ENCODE measurements at places on chromosomes 3 and 15.

- no peak for DNase-seq
Measured at GRCh38 chr3:20250314-20250713, 64.3 kb upstream of the SGO1 start.

DNA sequence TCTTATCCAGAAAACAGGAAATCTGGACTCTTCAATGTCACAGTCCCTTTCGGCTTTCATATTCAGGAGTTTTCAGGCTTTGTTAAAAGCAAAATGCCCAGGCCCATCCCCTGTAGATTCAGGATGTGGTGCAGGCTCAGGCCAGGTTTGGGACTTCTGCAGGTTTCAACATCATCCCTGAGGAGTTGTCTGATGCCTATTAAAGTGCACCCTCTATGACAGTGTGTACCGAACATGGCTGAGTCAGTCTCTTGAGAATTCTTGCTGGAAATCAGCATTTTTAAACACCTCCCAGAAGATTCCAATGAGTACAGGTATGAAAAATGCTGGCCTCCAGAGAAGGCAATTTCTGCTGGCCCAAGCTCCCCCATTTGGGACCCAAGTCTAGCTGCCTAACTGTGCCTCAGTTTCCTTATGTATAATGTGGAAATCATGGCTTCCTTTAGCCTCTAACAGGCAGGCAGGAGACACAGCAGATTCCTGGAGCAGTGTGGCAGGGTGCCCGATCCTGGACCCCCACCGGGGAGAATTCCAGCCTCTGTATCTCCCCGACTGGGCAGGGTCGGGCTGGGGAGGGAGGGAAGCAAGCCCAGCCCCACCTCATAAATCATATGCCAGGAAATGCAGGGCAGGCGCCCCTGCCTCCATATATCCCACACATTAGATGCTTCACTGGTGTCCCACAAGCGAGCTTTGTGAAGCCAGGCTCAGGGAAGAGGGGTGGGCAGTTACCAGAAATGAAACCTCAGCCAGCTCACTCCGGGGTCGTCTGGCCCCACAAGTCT, 44.4 kb upstream of the SLC6A11 start:
- no peak for DNase-seq

- no peak for DNase-seq
Measured at GRCh38 chr3:185207931-185208746, 45.7 kb downstream of the EHHADH start.

- no peak for DNase-seq
Measured at GRCh38 chr3:39278616-39278935, 1.3 kb downstream of the CX3CR1 start.

DNA sequence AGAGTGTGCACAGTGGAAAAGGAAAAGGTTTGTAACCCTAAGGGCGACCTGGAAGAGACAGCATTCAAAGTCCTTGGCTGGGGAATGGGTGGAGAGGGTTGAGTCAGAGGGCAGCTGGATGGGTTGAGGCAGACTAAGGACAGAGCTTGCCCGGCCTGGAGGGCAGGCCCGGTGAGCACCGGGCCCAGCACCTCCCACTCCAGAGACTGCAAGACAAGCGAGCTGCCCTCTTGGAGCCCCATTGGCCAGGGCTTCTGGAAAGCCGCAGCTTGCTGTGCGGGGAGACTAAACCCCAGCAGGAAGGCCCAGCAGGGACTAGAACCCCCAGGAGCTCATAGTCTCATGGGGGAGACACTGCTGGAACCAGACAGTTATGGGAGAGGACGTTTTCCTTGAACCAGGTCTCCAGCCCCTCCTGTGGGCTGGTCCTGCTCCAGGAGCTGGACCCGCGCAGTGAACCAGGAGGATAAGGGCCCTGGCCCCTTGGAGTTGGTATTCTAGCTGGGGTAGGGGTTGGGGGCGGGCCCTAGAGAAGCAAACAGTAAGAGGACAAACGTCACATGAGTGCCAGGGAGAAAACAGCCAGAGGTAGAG, 59.1 kb downstream of the RGMA start:
- no peak for DNase-seq

- DNase-seq = no peak
Measured at GRCh38 chr3:11610700-11611275, 32.9 kb downstream of the VGLL4 start.

GRCh38 chr15:76328958-76329357, 7.6 kb upstream of the ISL2 start:
- DNase-seq = no peak

DNA sequence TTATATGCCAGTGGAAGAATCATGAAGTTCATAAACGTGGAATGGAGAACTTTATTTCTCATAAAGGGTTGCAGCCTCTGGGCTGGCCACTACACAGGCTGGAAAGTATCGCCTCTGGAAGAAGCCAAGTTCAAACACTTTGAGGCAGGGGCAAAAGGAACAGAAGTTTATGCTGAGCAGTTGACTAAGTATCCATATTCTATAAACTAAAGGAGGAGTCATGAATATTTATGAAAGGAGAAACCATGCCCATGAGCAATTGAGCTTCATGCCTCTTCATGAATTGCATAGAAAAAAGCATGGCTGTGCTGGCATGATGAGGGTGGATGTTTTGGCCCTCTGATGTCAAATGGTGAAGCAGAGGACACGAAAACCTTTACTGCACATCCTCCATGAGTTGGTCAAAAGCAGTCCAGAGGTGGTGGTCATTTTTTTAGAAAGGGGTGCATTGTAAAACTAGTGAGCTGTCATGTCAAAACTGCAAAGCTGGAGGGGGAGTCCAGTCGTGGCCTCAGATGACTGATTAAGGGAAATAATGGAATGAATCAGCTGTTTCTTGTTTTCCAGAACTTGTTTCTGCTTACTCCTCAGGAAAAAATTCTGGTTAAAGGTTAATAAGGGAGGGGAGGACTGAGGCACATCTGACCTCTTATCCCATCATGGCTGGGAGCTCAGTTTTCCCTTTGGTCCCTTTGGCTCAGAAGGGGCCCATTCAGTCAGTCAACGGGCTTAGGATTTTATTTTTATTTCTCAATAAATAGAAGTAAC, 276.7 kb downstream of the CHL1 start:
- no peak for DNase-seq

DNA sequence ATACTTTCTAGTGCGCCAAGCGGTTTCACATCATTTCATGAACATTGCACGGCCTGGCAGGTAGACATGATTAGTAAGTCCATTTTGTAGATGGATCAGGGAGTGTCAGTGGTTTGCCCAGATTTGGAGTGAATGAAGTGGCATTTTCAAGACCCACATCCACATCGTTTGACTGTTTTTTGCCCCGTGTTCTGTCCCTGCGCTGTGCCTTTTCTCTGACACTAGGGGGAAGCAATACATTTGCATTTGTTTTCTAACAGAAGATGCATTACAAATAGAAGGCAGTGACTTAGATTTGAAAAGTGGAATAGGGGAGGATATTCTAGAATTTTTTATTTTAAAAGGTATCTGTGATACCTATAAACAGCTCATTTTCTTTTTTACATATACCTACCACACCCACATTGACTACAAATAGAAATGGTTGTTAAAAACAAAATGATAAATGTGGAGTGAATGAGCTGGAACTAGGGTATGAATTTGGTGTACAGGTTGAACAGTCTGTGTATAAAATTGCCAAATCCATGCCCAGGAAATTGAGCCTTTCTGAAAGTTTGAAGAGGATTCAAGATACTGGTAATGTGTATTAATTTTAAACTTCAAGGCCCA, 98.0 kb downstream of the USP13 start:
- no peak for DNase-seq

DNA sequence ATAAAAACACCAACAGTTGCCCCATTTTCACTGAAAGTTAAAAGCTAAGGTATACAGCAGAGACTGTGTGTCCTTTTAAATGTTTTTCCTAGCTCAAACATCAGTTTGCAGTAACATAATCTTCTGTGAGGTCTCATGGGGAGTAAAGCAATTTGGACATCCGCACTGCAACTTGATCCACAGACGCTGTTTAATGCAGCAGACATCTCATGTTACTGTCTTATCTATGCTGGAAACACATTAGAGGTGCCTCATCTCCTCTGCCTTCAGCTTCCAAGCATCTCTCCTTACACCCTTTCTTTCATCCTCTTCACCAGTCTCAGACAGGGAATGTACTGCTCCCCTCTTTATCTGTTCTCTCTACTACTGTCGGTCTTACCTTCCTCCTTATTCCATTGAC, 53.7 kb upstream of the ATP11B start:
- DNase-seq = no peak

DNA sequence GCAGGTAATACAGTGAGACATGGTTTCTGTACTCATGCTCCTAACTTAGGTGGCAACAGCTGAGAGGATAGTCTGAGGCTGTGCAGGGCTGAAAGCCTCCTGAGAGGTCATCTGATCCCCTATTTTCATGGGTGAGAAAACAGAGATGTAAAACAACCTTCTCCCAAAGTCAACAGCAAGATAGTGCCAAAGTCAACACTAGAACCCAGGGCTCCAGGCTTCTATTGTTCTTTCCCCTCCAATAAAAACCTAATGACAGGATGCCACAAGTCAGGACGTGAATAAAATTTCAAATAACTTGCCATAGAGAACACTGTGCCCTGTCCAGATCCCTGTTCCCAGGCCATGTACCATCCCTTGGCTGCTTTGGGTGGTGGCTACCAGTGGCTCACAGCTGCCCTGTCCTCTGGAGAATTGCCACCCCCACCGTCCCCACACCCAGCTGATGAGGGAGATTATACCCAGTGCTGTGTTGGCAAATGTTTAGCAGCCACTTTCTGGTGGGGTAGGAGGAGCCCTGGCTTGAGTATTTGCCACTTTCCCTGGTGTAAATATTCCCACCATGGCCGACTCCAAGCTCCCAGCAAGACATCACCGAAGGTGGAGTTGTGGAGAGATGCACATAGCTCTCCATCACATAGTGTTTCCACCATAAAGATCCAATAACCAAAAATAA, 54.8 kb downstream of the SRGAP3 start:
- no peak for DNase-seq

DNA sequence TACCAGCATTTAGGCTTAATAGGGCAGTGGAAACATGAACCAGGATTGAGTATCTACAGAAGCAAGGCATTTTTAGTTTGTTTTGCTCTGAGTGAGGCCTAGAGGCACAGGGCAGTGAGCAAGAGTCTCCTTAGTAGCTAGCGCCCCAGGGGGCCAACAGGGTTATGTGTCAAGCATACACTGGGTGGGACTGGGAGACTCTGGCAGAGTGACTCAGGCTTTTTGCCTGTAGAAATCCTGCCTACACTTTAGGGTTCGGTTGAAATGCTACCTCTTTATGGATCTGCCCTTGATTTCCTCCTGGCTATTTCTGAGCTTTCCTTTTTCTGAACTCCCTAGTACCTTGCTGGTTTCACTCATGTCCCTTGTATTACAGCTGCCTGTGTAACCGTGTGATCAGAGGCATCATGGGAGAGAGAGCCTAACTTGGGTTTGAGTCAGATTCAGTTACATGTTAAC, 72.2 kb downstream of the TOP2B start:
- no peak for DNase-seq

GRCh38 chr15:90955624-90956273, 1.1 kb downstream of the RCCD1 start:
- DNase-seq = no peak

DNA sequence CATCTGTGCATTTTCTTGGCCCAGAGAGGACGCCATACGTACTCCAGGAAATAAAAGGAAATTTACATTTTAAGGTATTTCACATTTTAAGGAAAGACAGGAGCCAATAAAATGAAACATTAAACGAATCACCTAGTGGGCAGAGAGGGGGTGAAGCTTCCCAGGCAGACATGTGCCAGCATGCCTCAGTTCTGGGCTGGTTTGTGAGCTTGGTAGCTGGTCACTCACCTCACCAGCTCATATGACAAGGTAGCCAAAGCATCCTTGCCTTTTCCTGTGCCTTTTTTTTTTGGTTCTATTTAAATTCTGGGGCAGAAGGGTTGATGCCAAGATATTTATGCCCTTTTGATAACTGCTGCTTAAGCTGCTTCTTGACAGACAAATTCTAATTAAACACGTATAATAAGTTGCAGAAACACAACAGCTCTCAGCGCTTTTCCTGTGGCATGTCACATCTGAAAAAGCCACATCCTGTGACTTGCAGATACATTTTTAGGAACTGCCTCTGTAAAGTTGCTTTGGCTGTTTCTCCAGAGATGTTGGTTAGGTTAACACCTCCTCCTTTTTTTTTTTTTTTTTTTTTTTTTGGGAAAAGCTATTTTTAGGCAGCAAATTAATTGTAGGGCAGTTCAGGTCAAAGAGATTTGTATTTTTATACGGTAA, 218.6 kb downstream of the PDCD6IP start:
- no peak for DNase-seq

- no peak for DNase-seq
Measured at GRCh38 chr15:31954374-31955172, 75.7 kb upstream of the CHRNA7 start.

- no peak for DNase-seq
Measured at GRCh38 chr15:63909819-63910437, 76.2 kb upstream of the HERC1 start.

GRCh38 chr3:66297260-66297873, 76.6 kb downstream of the SLC25A26 start:
- DNase-seq = no peak

DNA sequence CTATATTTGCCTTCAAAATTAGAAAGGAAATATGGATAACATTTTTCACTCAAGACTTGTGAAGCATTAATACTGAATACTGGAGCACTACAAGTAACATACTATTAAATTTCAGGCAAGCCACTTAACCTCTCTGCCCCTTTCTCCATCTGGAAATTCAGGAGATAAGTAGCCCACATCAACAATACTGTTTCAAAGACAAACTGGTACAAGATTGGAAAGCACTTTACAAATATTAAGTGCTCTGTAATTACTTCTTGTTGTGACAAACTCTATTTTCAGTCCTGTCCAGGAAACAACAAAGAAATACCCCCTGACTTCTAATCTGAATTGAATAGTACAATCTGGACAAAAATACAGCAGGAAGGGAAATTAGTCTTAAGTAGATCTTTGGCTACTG, 49.3 kb downstream of the TMEM212 start:
- no peak for DNase-seq

DNA sequence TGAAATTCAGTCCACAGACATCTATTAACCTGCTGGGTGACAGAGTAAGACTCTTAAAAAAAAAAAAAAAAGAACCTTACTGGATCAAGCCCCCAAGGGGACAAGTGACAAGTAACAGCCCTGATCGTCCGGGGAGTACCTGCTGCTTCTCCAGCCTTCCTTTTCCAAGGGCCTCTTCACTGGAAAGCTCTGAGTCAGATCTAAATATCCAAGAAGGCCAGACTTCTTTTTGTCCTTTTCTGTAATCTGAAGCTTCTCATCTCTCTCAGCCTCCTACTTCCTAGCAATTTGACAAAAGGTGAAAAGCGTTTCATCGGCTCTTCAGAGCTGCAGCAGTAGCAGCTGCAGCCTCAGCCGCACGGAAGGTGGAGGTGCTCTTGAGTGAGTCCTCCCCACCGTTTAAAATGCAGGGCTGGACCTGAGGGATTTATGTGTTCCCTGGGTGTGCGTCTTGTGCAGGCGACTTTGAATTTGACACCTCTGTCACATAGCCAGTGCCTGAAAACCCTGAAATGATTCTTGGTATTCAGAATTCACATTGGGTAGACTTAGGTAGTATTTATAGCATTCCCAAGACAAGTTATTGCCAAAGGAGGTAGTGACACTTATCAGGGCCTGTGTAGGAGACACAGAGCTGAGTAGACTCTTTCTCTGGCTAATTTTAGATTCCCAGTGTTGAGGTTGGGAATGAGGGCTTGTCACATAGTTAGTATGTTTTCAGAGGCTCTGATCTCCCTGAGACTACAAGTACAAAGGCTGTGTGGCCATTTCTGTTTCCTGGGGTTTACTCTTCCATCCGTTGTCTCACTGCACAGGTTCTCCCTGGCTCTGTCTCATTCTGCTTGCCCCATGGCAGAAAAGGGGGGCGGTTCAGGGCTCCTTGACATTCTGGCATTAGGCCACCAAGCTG, 291.2 kb upstream of the C2CD4B start:
- no peak for DNase-seq

GRCh38 chr15:25431836-25432561, 6.8 kb downstream of the UBE3A start:
- DNase-seq = no peak

All from activated CD4-positive, alpha-beta T cell treated with anti-CD3 and anti-CD28 coated beads, Interleukin-2, amount 50 U/mL, for 24 hours (primary cell).